ENCODE measurements at places on chromosomes 1 and 21.
A peak's percentile ranks its signal among the peaks of the same experiment; 100 is the strongest.

GRCh38 chr21:35226968-35227744 lies 178.1 kb upstream of the RUNX1 start:
- DNase-seq: no peak

GRCh38 chr1:91070298-91070697 lies 48.5 kb upstream of the ZNF644 start:
- DNase-seq: no peak

DNA sequence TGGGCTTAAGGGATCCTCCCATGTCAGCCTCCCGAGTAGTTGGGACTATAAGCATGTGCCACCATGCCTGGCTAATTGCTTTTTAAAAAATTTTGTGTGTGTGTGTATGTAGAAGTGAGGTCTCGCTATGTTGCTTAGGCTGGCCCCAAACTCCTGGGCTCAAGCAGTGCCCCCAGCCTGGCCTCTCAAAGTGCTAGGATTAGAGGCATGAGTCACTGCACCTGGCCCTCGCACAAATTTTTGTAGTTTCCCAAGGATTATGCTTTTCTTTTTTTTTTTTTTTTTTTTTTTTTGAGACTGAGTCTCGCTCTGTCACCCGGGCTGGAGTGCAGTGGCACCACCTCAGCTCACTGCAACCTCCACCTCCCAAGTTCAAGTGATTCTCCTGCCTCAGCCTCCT lies 144.4 kb upstream of the HNRNPU start:
- no peak for DNase-seq

DNA sequence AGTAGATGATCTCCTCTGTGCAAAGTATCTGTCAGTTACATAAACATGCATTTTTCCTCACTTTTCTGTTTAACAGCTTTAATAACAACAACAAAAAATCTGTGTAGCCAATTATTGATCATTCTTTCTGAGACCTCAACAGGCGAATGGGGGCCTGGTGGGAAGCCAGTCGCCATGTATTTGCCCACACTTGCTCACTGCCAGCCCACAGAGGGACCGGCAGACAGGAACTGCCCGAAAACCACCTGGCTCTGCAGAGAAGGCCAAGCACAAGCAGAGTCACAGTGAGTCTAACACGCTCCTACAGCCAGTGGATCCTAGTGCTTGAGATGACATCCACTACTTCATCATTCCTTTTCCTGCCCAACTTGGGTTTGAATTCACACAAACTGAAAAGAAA lies 56.1 kb downstream of the NPHP4 start:
- no peak for DNase-seq

- no peak for DNase-seq
Measured at GRCh38 chr1:209876078-209876800, 48.5 kb downstream of the UTP25 start.

DNA sequence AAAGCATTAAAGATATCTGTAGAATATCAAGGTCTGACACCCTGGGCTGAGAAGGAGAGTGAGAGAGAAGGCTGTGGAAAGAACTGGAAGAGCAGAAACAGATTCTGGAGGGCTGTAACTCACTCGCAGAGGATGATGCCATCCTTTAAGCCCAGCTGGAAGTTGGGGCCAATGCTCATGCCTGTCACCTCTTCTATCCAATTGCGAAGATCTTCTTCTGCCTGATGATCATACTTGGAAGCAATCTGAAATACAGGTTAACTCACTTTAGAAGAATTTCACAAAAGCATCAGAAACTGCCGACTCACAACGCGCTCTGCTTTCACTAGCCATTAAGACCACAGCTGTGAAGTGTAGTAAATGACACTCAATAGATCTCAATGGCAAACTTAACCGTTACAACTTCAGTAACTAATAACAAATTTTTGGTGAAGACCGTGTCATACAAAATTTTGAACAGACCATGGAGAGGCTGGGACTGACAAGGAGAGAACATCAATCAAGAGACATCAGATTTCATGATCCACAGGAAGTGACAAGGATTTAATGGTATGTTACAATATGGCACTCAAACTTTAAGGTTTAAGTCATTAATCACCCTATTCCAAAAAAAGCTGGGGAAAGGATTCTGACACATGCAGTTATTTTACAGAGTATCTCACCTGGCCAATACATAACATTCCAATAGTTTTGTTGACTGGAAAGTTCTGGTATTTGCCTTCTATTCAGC lies 23.5 kb downstream of the CNN3 start:
- no peak for DNase-seq

DNA sequence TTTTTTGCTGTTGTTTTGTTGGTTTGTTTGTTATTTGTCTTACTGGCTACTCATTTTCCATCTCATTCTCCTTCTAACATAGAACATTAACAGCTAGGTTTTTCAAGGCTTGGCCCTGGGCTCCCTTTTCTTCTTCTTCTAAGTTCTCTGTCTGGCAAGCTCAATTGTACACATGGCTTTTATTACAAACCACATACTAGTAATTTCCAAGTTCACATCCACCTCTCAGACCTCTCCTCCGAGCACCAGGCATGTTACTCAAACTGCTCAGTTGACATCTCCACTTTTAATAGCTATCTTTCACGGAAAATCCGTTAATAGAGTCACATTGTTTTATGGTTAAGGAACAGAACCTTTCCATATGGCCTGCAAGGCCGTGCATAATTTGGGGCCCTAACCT lies 736.9 kb upstream of the ADAMTS5 start:
- no peak for DNase-seq

DNA sequence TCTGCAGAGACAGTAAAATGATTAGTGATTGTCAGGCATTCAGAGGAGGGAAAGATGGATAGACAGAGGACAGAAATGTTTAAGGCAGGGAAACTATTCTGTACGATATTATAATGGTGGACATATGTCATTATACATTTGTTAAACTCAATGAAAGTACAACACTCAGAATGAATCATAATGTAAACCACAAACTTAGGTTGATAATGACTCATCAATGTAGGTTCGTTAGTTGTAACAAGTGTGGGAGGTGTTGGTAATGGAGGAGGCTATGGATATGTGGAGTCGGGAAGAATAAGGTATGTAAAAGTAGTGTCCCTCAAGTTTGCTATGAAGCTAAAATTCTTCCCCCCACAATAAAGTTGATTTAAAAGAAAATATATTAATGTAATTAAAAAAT lies 455.0 kb downstream of the BRINP3 start:
- DNase-seq: no peak

DNA sequence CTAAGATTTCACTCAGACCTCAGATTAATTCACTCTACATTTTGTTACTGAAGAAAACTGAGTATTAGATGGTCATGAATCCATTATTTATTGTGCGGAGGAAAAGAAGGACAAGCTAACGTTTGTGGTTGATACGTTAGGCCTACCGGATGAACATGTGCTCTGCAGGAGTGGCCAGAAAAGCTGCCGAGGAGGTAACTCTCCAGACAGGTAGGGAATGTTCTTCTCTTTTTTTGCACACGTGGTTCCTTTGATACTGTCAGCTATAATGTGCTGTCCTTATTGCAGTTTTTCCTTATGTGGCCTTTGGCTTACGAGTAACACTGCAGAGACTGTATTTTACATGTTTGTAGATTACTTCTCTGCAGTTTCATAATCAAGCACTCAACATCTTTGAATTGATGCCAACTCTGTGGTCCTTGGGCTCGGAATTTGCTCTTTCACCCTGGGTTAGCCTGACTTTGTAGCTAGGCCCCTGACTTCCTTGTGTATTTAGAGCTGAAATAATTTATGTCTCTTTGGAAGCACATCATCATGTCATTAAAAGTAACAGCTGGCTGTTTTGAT lies 13.6 kb downstream of the MTR start:
- peak; percentile 48 for DNase-seq

DNA sequence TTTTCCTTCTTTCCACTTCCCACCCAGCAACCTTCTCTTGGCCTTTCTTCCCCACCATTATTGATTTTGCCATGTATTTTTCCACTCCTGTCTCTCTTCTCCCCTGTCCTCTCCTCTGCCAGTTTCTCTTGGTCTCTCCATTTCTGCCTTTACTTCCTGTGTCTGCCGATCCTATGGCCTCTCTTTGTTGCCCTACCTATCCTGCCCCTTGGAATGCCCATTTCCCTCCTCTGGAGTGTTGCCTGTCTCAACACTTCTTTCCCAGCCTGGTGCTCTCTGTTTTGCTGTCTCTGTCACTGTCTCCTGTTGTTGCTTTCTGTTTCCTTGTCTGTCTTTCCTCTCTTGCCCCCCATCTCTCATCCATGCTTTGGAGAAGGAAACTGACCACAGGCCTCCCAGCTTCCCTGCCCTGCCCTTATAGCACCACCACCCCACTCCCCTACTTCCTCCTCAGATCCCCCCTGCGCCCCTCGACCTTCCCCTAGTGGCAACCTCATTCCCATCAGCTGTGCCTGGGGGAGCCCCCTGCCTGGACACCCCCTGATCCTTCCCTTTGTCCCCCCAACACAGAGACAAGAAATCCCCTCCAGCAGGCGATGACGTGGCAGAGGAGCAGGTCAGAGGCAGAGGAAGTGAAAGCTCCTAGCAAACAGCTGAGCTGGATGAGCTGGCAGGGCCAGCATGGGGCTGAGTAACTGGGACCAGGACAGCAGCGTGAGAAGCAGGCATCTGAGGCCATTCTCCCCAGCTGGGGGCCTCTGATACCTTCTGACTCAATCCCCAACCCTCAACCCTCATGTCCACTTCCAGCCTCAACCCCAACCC lies 6.6 kb upstream of the ETV3L start:
- no peak for DNase-seq

GRCh38 chr1:18077657-18078215 lies 29.9 kb upstream of the IGSF21 start:
- DNase-seq: no peak

DNA sequence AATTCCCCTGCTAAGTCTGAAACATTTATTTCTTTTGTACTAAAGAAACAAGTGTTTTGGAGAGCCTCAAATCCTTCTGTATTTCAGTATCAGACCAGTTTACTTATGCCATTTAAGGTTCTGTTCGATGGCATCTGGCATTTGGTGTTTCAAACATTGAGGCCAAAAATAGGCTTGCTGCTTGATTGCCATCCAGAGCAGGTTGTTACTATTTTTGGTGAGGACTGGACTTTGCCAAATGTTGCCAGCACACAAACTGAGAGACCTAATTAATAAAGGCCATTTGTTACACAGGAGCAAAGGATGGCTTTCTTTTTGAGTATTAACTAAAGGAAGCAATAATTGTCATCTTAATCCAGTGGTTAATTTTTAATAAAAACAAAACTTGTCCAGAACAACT lies 26.2 kb downstream of the VPS45 start:
- DNase-seq: peak; percentile 44

DNA sequence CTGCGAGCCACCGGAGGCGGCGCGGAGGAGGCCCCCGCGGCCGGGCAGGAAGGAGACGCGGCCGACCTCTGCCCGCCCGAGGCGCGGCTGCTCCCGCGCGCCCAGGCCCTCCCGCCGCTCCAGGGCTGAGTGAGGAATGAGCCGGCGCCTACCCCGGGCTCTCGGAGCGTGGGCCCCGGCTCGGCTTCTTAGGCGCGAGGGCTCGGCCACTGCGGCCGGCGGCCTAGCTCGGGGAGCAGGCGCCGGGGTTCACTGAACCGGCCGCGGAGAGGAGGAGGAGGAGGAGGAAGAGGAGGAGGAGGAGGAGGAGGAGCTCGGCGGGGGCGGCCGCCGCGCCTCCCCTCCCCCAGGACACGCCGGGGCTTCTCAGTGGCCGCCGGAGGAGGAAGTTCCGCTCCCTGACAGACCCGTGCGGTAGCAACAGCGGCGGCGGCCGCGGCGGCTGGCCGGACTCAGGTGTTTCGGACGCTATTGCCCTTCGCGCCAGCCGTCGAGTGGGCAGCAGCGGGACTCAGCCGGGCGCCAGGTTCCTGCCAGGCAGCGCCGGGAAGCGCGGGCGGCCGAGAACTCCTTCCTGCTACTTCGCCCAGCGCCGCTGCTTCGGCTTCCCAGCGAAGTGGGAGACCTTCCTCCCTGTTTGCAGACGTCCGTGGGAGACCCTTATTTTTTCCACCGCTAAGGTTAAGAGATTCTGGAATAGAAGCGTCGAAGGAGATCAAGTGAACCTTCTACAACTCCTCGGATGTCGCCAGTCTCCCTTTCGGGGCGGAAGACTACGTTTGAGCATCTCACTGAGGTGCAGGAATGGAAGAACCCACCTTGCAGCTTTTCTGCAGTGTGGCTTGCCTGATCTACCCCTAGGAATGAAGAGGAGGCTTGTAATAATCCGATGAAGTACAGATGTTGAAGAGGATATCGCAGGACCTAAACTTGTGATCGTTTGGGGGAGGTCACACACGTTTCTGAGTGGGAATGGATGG lies at the start of gene MAN1A2:
Gene MAN1A2 (plus strand): TSS at position 404 of the 980 bp plus-strand sequence. CDS start 735 bp downstream, outside the sequence.
- DNase-seq: peak; percentile 33

DNA sequence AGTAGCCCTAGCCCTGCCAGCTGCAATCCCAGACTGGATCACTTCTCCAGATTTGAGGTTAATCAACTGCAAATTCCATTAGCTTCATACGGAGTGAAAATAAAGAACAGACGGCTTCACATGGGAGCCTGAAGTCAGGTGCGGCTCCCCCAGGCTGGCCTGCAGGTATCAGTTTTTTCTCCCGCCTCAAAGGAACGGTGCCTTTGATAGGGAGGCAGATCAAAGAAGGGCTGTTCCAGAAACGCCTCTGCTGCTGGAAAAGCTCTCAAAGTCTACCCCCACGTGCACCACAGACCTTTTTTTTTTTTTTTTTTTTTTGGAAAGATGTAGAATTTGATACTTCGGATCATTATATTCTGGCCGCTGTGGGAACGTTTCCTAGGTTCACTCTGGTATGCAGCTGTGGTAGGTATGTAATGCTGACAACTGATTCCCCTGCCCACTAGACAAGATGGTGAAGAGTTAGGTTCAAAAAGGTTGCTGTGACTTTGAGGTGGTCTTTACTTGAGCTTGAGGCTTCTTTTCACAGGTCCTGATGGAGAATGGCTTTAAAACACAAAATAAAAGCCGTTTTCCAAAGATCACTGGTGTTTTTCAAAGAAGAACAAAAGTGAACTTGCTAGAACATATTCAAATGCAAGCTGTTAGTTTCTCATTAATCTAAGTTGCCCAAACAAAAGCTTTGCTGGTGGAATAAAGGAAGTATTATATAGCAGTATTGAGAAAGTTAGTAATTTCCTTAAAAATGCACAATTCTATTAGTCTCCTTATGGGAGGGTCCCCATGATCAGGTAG lies 189.0 kb upstream of the NFIA start:
- DNase-seq: no peak

DNA sequence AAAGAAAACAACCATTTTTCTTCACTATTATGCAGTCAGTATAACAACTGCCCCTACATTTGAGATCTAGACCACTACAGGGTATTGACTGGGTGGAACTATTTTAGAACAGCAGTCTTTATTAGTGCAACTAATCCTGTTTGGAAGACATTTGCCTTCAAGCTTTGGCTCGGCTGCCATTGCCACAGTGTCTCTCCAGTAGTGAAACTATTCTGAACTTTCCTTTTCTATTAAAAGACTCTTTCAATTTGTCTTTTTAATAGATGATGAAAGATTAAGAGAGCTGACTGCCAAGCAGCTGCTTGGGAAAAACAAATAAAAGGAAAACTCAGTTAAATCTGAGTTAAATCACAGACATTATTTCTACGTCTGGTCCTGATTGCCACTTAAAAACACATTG lies 49.3 kb downstream of the LPGAT1 start:
- no peak for DNase-seq

GRCh38 chr1:246583056-246583440 lies 16.8 kb downstream of the CNST start:
- no peak for DNase-seq

- DNase-seq: no peak
Measured at GRCh38 chr1:12144969-12145368, 21.8 kb upstream of the TNFRSF1B start.

- DNase-seq: no peak
Measured at GRCh38 chr1:12460911-12461621, 156.9 kb downstream of the DHRS3 start.

- no peak for DNase-seq
Measured at GRCh38 chr1:42783092-42783491, 1.7 kb upstream of the TMEM269 start.
